ENCODE measurements at places on chromosomes 3 and 15.

- no peak for DNase-seq
Observed at GRCh38 chr3:111548092-111548491, 6.1 kb downstream of the CD96 start.

DNA sequence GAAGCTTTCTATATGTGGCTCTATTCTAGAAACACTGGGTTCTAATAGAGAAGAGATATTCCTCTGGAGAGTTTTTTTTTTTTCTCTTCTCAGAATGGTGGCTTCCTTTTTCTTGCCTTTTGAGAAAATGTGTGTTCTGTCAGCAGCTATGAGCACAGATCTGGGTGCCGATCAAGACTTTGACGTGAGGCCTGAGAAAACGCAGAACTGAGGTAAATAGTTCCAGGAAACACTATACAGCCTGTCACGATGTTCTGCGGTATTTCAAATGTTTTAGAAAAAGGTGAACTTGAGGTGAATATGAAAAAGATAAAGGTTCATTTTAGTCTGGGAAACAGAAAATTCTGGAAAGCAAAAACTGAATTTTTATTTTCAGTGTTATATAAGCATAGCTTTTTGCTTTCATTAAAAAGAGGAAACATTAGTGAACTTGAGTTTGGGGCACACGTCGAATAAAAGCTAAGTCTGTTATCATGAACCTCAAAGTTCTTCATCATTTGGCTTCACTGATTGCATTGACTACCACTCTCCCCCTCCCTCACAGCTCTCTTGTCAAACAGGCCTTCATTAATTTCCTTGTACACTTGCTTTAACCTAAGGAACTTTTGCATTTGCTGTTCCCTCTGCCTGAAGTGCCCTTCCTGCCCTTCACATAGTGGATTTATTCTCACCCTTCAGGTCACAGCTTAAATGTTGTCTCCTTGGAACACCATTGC lies 265.1 kb downstream of the NFKBIZ start:
- DNase-seq, result no peak

DNA sequence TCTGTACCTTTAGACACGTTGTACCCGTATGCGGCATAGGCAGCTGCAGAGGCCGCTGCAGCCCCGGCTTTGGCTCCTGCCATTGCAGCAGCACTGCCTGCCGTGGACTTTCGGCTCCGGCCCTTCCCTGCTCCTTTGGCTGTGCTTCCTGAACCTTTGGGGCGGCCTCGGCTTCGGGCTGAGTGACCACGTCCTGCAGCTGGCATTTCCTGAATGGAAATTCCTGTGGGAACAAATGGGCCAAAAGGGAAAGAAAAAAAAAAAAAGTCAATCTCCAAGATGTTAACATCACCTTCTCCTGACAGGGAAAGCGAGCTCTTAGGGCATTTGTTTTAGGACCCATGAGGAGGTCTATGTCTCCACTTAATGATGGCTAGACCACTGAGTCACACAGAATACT lies 29.6 kb downstream of the CHAC1 start:
- no peak for DNase-seq

DNA sequence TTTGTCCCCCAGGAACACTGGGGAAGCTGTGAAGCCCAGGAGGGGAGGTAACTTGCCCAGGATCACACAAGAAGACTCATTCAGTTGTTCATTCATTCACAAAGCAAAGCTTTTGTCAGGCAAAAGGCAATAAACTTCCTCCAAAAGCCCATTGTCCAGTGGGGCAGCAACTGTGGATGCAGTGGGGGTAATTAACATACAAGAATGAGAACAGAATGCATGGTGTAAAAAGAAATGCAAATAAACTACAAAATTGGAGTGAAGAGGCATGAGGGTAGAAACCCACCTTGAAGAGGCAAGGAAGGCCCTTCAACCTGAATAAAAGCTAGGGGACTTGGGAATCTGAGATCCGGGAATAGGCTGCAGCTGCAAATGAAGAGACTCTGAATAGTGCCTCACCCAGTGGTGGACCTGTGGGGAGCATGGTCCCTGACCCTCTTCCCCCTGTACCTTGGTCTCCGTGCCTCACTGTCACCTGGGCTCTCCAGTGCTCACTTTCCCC lies 363.6 kb downstream of the CLSTN2 start:
- no peak for DNase-seq

DNA sequence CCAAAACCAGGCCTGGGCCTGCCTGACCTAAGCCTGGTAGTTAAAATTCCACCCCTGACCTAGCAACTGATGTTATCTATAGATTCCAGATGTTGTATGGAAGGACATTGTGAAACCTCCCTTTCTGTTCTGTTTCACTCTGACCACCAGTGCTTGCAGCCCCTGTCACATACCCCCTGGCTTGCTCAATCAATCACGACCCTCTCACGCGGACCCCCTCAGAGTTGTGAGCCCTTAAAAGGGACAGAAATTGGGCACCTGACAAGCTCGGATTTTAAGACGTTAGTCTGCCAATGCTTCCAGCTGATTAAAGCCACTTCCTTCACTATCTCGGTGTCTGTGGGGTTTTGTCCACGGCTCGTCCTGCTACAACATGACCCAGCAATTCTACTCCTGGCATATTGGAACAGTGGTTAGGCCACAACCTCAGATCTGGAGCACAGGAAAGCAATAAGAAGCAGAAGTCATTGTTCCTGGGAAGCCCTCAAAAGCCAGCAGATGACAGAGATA lies 36.7 kb upstream of the LHFPL4 start:
- no peak for DNase-seq

DNA sequence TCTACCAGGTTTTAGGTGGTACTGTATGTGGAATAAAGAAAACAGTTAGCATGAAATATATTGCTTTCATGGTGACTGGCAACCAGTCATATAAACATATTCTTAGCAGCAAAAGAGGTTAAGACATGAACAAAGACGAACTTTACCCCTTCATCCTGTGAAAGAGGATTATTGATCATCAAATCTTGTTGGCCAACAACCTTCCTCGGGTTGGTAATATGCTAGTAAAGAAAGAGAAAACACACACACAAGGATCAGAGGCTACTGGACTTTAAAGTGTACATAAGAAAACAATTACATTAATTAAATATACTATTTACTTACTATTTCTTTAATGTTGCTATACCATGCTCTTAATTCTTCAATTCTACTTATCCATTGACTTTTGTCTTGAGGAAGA lies 337.9 kb downstream of the TBC1D5 start:
- no peak for DNase-seq

- DNase-seq, result no peak
Observed at GRCh38 chr15:56074481-56075265, 81.3 kb upstream of the NEDD4 start.

DNA sequence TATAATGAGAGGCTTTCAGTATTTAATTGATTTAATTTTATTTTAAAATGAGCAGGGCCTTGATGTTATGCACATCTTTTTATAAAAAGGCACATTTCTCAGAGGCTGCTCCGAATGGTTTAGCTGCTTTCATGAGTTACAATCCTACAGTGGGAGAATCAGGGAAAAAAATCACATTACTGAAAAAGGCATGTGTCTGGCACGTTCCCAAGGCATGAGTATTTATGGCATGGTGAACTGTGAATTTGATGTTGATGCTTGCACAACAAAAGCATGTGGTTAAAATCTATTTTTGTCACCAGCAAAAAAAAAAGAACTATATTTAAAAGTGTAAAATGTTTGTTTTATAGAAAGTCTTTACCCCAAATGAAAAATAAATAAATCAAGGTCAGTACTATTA lies 485.2 kb upstream of the ROBO2 start:
- no peak for DNase-seq

DNA sequence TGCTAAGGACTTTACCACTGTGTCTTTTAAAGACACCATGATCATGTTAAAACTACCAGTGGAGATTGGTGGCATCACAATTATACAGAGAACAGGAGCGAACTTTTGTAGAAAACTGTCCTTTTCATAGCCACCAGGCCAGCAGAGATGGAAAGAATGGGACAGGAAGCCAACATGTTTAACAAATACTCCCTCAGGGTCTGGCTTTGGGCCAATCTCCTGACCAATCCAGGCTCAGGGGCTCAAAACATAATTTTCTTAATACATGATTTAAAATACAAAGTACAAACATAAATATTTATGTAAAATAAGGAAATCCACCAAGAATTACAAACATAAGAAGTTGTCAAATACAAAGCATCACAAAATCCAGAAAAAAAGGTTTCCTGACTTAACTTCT lies 266.0 kb downstream of the VPS13C start:
- DNase-seq, result no peak

DNA sequence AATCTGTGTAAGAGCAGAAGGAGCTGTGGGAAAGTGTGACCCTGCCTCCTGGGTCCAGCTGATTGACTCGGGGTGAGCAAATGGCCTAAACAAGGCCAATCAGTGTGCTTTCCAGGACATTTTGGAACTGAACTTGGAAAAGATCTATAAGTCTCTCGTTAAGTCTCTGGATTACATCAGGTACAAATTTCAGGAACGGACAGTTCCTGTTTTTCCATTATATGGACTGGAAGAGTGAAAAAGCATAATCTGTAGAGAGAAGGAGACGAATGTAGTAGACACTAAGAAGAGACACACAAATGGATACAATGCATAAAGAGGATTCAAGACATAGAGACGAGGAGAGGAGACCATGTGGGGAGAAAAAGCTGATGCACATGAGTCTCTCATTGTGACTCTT lies 167.3 kb downstream of the C3orf70 start:
- DNase-seq, result no peak

GRCh38 chr15:68418611-68419161 lies 13.3 kb downstream of the ITGA11 start:
- no peak for DNase-seq

GRCh38 chr3:69120879-69121464 lies 1.4 kb downstream of the LMOD3 start:
- DNase-seq, result peak; percentile 72

DNA sequence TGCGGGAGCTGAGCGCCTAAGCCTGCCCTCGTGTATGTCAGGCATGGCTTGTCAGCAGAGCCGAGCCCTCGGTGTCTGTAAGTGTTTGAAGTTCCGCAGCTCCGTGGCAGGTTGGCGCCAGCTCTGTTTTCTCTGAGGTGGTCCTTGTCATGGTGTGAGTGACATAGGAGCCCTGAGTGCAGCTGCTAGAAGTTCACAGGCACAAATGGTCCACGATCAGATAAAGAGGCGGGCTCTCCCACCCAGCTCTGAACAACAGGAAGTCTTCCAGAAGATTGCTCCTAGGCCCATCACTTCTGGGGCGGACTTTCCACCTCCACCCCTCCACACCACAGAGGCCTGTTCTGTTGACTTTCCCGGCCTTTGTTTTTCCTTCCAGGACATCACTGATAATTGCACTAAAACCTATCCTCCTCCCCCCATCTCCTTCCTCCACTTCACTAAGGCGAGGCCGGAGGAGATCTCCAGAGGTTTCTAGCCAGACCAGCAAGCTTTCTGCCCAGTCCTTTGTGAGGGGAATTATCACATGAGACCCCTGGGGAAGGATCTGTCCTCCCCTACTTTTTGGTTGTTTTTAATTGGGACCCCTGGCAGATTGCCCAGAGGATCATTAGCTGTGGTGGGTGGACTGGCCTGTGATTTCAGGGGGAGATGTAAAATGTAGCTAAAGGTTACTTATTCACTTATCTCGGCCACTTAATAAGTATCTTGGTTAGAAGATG lies 19.9 kb downstream of the ITPR1 start:
- DNase-seq, result no peak

GRCh38 chr3:134638385-134639030 lies 12.3 kb downstream of the KY start:
- DNase-seq, result no peak

DNA sequence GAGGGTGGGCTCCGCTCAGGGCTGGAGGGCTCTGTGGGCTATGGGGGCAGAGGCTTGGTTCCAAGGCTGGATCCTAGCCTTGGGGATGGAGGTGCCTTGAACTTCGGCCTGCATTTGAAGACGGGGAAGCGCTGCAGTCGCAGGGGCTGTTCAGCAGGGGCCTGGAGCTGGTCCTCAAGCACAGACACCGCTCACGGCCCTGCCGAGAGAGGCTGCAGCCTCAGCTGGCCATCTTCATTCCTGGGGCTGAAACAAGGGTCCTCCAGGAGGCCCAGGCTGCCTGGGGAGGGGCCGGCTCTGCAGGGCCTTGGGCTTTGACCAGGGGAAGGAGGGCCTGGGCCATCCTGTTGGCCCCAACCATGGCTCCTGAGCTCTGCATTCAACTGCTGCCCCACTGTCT lies 25.6 kb upstream of the PLXND1 start:
- no peak for DNase-seq

- DNase-seq, result no peak
Observed at GRCh38 chr3:163335429-163335828, 1742.9 kb downstream of the SI start.

GRCh38 chr3:22228705-22229104 lies 477.7 kb upstream of the ZNF385D start:
- no peak for DNase-seq

- no peak for DNase-seq
Observed at GRCh38 chr3:73427048-73427706, 197.6 kb downstream of the PDZRN3 start.

- no peak for DNase-seq
Observed at GRCh38 chr3:191768421-191768820, 307.5 kb downstream of the PYDC2 start.

GRCh38 chr15:73394782-73395181 lies 26.0 kb upstream of the HCN4 start:
- DNase-seq, result no peak

- no peak for DNase-seq
Observed at GRCh38 chr3:69174871-69175737, 52.7 kb upstream of the LMOD3 start.

- no peak for DNase-seq
Observed at GRCh38 chr3:130823241-130823884, 70.5 kb upstream of the ATP2C1 start.

DNA sequence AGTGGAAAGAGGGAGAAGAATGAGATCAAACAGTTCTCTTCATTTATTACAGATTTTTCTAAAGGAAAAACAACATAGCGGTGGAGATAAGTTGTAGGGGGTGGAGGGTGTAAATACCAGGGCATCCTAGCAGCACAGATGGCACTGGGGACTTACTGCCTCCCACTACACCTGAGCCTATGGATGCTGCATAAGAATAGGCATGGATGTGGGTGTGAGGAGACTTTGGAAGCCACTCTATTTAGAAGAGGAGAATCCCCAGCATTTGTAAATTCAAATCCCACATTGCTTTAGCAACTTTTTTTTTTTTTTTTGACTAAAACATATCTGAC lies 27.4 kb upstream of the IL1RAP start:
- no peak for DNase-seq

DNA sequence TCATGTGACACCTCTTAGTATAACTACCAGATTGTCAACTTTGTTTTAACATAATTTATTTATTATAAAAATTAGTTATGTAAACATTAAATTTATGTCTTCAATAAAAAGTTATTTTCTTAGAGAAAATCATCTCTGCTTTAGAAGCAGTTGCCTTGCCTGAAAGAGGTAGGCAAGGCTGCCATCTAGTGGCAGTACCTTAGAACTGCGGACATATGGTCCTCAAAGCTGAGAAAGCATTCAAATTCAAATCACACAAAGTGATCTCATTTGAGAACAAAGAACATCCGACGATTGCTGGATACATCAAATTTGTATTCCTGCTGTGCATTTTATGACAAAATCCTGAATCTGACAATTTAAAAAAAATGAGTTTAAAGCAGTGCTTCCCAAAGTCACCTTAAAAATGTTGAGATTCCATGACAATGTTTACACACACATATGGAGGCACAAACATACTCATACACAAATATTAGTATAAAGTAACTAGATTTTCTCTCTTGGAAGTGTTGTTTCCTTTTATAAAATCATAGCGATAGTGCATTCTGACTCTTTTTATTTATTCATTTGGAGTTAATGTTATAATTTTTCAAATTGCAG lies 617.4 kb downstream of the CADM2 start:
- no peak for DNase-seq

GRCh38 chr3:13167829-13168228 lies 94.6 kb upstream of the IQSEC1 start:
- no peak for DNase-seq

All from activated CD8-positive, alpha-beta memory T cell treated with anti-CD3 and anti-CD28 coated beads for 4 hours (primary cell).